ENCODE measurements at places on chromosomes 1 and 21.

DNA sequence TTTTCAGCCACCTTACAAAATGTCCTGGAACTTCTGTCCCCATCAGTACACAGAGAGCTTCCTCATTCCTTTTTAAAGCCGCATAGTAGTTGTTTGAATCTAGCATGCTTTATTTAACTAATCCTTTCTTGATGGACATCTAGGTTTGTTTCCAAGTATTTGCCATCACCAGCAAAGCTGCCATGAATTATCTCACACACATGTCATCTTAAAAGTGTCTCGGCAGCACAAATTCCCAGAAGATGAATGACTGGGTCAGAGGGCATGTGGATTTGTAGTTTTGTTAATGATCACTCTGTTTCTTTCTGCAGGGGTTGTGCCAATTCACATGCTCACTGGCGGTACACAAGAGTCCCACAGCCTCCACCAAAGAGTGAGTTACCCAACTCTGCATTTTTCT, 68.3 kb downstream of the CLIC6 start:
- no peak for DNase-seq

- DNase-seq = no peak
Observed at GRCh38 chr1:225711236-225711937, 58.5 kb upstream of the ENAH start.

- DNase-seq = no peak
Observed at GRCh38 chr1:13435458-13435857, 25.2 kb downstream of the PRAMEF20 start.

DNA sequence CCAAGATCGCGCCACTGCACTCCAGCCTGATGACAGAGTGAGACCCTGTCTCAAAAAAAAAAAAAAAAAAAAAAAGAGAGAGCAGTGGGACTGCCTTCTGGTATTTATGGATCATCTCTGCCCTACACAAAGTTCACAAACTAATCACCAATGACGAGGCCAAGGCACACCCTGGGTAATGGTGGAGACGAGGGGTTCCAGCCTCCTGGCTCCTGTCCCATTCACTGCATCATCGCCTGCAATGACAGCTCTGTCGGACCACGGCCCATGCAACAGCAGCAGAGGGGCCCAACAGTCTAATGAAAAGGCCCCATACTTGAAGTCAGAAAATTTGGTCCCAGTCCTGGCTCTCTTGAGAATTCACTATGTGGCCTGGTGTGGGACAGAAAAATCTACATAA, 2.9 kb upstream of the BTG2 start:
- no peak for DNase-seq

GRCh38 chr1:16017461-16018303, at the start of gene HSPB7:
TSS of gene HSPB7 (minus strand) at chr1:16018043. CDS start at chr1:16017963, 80 bp downstream.
- no peak for DNase-seq

DNA sequence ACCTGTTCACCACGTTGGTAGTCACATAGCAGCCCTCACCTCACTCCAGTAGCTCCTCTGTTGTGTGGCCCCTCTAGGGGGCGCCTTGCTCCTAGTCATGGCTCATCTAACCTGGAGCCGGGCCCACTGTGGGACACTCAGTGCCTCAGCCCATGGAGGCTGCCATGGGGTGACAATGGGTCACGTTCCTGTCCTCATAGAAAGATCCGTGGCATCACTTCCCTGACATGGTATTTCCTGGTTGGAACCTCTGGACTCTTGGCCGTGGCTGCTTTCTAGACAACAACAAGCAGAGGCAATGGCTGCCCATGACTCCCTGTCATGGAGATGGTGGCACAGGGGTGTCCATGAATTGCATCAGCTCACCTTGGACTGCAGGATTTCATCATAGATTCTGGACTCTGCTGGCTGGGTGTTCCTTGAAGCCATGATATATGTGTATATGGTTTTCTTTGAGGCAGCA, 27.5 kb upstream of the SLAMF6 start:
- DNase-seq = no peak

DNA sequence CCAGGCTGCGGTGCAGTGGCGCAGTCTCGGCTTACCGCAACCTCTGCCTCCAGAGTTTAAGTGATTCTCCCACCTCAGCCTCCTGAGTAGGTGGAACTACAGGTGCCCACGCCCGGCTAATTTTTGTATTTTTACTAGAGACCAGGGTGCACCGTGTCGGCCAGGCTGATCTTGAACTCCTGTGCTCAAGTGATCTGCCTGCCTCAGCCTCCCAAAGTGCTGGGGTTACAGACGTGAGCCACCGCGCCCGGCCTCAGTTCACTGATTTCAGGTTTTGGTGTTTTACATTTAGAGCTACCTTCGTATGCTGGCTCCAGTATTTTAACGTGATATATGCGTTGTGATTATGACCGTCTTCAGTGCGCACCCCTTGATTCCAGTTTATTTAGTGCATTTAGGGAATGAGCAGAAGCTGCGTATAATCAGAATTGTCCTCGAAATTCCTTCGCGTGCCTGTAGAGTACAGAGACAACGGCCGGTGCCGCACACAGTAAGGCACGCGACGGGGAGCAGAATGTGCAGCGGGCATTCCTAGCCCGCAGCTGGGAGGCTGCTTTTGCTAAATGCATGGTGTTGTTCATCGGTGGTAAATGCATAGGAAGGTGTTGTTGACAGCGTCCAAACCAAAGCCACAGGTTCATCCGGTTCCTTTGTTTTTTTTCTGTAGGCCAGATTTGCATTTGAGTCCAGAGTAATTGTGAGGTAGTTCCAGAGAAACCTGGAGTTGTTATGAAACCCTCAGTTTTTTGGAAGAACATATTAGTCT, 48.9 kb upstream of the DIP2A start:
- no peak for DNase-seq

GRCh38 chr1:97499667-97500066, 421.2 kb downstream of the DPYD start:
- DNase-seq = no peak

GRCh38 chr1:11342621-11343032, 69.6 kb downstream of the UBIAD1 start:
- no peak for DNase-seq

All from hematopoietic multipotent progenitor cell treated with erythropoietin and hydrocortisone succinate and interleukin-3 and kit ligand, for 17 days (in vitro differentiated cells).